Nucleus accumbens (tissue), 56 donors: ENCODE measurements at places on chromosomes 4 and X.

DNA sequence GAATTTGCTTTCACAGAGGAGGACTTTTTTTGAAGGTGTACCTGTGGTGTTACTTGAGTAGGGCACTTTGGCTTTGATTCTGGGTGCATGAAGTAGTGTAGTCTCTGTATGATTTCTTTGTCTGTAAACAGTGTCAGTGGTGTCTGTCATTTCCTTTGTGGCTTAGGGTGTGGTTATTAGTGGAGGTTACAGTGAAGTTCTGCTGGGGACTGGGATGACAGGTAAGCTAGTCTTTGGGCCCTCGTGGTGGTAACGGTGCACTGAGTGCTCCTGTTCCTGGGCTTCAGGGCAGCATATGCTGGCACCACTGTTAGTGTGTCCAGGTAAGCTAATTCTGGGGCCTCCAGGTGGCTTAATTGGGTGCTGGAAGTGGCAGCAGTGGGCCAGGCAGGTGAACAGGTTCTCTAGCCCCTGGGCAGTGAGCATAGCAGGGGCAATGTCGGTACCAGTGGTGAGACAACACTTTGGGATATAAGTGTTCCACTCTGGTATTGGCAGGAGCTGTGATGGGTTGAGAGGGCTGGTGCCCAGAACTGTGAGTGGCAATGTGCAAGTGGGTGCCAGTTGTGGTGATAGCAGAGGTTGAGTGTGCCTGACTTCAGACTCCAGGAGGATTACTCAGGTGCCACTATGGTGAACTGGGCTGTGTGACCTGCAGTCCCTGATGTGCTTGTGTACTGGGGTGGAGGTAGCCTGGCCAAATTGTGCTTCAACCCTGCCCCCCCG is 26.0 kb upstream of the VSIG1 start:
- DNase-seq = no peak

- DNase-seq = no peak
Observed at GRCh38 chr4:65195002-65195401, 475.3 kb downstream of the EPHA5 start.

GRCh38 chr4:159902648-159903047 is 799.8 kb downstream of the RAPGEF2 start:
- DNase-seq = no peak

- DNase-seq = no peak
Observed at GRCh38 chr4:181966104-181966551, 277.1 kb upstream of the TENM3 start.
